Sigmoid colon (tissue), 7 donors: ENCODE measurements at places on chromosomes 13 and 19. TPM values are rescaled to one million over a fixed set of nuclear protein-coding genes. Genes with fewer than 3 reads are reported as not detected.

DNA sequence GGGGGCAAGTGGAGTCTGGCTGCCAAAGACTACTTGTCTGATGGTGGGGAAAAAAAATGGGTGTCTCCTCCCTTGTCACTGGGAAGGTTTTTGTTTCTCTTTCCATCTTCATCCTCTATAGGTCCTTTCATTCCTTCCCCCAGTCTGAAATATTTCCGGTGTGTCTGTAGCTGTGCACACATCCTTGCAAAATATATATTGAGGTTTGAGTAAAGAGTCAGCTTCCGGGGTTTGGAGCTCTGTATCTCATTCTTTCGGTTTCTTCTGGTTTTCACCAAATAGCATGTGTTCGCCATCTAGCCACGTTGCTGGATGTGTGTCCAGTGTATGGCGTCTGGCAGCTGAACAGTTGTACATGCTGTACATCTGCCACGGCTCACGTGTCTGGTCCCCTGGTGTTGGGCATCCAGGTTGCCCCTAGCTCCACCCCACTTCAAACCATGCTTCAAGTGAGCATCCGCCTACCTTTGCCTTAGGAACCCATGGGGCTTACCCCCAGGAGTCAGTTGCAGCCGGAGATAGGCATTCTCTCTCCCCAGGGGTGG, 142.2 kb downstream of the SIPA1L3 start:
- DNase-seq: no peak
- no peaks in the 10 kb centered on the region for H3K27me3 ChIP-seq
- no peaks in the 10 kb centered on the region for H3K4me1 ChIP-seq
- H3K27ac ChIP-seq: no peak overlapping the region

Gene SPRED3
- not detected for total RNA-seq

DNA sequence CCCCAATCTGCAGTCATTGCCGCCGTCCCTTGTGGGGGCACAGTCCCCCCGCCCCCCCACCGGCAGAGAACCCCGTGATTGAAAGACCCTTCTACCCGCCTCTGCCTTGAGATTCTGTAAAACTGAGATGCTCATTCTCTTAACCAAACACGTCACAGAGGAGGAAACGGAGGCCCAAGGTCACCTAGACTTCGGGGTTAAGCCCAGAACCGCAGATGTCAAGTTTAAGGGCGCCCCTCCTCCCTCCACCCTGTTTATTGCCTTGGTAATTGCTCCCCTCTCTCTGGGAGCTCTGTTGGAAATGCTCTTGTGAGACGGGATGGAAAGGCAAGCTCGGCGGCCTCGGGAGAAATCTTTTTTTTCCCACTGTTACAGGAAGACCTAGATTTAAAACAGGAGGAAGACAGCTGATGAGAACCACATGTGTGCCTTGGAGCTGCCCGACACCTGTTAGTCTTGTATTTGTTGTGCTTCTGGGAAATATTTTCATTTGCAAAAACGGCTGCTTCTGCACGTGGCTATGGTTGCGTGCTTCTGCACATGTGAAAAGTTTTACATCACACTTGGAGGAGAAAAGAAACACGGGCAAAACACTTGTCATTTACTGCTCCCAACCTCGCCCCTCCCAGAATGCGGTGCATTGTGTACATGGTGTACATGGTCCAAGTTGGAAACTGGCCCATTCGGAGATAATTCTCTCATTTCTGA, 1.1 kb upstream of the MED26 start:
- peaks cover 4% of the 10 kb centered on the region for H3K36me3 ChIP-seq
- DNase-seq: peak; percentile 88
- peak overlapping the region; percentile 92 for H3K4me3 ChIP-seq
- H3K27ac ChIP-seq: peak overlapping the region; percentile 95

GRCh38 chr13:100442095-100442832, 146.3 kb downstream of the GGACT start:
- H3K27ac ChIP-seq: no peak overlapping the region
- DNase-seq: no peak
- H3K36me3 ChIP-seq: no peaks in the 10 kb centered on the region
- H3K27me3 ChIP-seq: no peaks in the 10 kb centered on the region
- H3K4me3 ChIP-seq: no peak overlapping the region

DNA sequence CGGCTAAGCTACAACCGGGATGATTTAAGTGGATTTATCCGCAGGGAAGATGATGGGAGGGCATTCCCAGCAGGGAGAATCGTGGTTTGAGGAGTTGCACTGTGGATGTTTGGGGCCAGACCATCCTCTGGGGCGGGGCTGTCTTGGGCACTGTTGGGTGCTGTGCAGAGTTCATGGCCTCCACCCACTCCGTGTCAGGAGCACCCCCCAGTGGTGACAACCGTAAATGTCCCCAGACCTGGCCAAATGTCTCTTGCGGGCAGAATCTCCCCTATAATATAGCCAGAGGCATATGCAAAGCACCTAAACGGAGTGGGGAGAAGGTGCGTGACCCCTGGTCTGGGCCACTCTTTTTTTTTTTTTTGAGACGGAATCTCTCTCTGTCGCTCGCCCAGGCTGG, 40.2 kb downstream of the SMIM24 start:
- no peaks in the 10 kb centered on the region for H3K27me3 ChIP-seq
- H3K4me1 ChIP-seq: peaks cover 58% of the 10 kb centered on the region
- peak; percentile 74 for DNase-seq
- no peak overlapping the region for H3K4me3 ChIP-seq

Gene CD22
- total RNA-seq: 1.2 TPM

GRCh38 chr13:26589226-26589625, 31.7 kb downstream of the WASF3 start:
- no peaks in the 10 kb centered on the region for H3K4me1 ChIP-seq
- H3K4me3 ChIP-seq: no peak overlapping the region
- no peaks in the 10 kb centered on the region for H3K36me3 ChIP-seq
- H3K27ac ChIP-seq: no peak overlapping the region
- no peaks in the 10 kb centered on the region for H3K27me3 ChIP-seq
- DNase-seq: no peak

DNA sequence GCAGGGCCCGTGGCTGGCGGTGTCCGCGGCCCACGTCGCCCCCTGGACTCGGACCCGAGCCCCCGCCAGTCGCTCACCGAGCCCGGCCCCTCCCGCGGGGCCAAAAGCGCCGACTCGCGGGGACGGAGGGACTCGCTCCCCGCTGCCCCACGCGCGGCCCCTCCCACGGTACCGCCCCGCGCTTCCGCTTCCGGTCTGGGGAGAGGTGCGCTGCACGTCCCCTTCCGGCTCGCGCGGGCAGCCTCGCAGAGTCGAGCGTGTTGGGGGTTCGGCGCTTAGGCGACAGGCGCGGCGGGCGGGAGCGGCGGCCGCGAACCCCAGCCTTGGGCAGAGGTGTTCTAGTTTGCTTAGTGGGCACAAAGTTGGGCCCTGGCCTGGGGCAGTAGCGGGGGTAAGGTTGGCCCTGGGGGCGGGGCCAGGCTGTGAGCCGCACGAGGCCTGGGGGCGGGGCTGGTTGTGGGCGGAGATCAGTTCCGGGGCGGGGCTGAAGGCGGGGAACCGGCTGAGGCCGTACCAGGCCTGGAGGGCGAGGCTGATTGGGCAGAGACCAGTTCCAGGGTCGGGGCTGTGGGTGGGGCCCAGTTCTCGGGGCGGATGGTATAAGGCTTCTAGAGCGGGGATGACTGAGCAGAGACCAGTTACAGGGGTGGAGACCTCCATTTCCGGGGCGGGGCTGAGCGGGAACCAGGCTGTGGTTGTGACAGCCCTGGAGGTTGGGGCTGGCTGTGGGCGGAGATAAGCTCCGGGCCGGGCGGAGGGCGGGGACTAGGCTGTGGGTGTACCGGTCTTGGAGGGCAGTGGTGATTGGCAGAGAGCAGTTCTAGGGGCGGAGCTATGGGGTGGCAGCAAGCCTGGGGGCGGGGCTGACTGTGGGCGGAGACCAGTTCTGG, at the start of the genes MBD3L1 and ZNF558:
Gene MBD3L1, plus strand, starts transcription at position 246 of the 890 bp plus-strand sequence. CDS start 10,302 bp downstream, outside the sequence.
Gene ZNF558, minus strand, starts transcription at position 173 of the 890 bp plus-strand sequence. CDS start 9,645 bp downstream, outside the sequence.
- peaks cover 38% of the 10 kb centered on the region for H3K36me3 ChIP-seq
- H3K4me1 ChIP-seq: no peaks in the 10 kb centered on the region
- no peaks in the 10 kb centered on the region for H3K27me3 ChIP-seq
- H3K27ac ChIP-seq: peak within 1 kb of the TSS; percentile 92
- peak within 1 kb of the TSS; percentile 77 for H3K4me3 ChIP-seq
- peak; percentile 99 for DNase-seq

DNA sequence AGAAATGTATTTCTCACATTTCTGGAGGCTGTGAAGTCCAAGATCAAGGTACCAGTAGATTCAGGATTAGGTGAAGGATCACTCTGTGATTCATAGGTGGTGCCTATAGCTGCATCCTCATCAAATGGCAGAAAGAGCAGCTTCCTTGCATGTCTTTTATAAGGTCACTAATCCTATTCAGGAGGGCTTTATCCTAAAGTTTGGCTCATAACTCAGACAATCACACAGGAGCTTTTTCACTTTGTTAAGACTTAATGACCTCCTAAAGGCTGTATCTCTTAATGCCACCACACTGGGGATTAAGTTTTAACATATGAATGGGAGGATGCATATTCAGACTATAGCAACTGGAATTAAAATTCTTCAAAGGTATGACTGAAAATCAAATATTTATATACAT, 861.1 kb downstream of the DACH1 start:
- no peaks in the 10 kb centered on the region for H3K27me3 ChIP-seq
- H3K36me3 ChIP-seq: no peaks in the 10 kb centered on the region
- H3K4me1 ChIP-seq: no peaks in the 10 kb centered on the region
- no peak overlapping the region for H3K4me3 ChIP-seq
- no peak overlapping the region for H3K27ac ChIP-seq

Gene ZNF296
- total RNA-seq: 0.41 TPM

GRCh38 chr13:35675651-35676050, 199.2 kb upstream of the MAB21L1 start:
- no peak for DNase-seq
- no peaks in the 10 kb centered on the region for H3K36me3 ChIP-seq
- no peak overlapping the region for H3K27ac ChIP-seq
- no peak overlapping the region for H3K4me3 ChIP-seq

Gene SELENOV
- total RNA-seq: not detected

DNA sequence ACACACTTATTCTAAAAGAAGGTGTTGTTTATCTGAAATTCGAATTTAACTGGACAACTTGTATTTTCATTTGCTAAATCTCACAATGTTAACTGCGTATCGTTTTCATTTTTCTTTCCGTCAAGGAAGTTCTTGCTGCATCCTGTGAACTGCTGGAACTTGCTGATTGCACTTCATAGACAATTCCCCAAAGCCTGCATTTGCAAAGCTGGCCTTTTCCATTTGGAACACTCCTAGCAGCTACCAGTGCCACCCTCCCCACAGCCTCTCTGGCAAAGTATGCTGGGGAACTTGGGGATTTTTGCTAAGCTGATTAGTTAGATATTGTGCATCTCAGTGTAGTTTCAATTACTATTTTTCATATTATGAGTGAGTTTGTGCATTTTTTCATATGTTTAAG, 20.4 kb upstream of the ARGLU1 start:
- H3K27me3 ChIP-seq: no peaks in the 10 kb centered on the region
- no peak overlapping the region for H3K27ac ChIP-seq
- DNase-seq: no peak
- no peaks in the 10 kb centered on the region for H3K4me1 ChIP-seq

GRCh38 chr13:44306371-44307192, 67.0 kb upstream of the SERP2 start:
- DNase-seq: peak; percentile 90
- no peaks in the 10 kb centered on the region for H3K27me3 ChIP-seq
- no peaks in the 10 kb centered on the region for H3K36me3 ChIP-seq
- peaks cover 99% of the 10 kb centered on the region for H3K4me1 ChIP-seq

Gene IL17D
- total RNA-seq: 3.2 TPM

- H3K4me3 ChIP-seq: no peak overlapping the region
- DNase-seq: no peak
- no peak overlapping the region for H3K27ac ChIP-seq
- H3K36me3 ChIP-seq: no peaks in the 10 kb centered on the region
Measured at GRCh38 chr13:68234274-68234673, 1004.1 kb upstream of the PCDH9 start.

Gene ARHGAP35
- 37.1 TPM for total RNA-seq
